ENCODE measurements at places on chromosomes 12 and 14.
A peak's percentile ranks its signal among the peaks of the same experiment; 100 is the strongest.

DNA sequence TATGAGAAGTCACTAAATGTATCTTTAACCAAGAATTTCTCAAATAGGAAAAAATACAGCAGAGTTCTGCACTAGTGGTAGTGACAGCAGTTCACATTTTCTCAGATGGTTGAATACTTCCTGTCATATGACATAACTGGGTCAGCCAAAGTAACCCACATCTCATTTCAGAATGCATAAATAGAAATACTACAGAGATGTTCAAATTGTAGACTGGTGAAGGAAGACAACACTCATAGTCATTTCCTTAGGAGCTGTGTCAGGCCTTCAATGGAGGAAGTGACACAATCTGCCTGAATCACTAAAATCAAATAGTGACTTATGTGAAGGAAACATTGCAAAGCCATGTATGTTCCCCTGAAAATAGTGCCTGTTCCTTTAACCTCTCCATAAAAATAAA, 32.4 kb downstream of the FERMT2 start:
- H3K4me1 ChIP-seq = peaks cover 5% of the 10 kb centered on the region
- peak overlapping the region; percentile 88 for H3K27ac ChIP-seq
- DNase-seq = no peak
- H3K36me3 ChIP-seq = no peaks in the 10 kb centered on the region
- peak overlapping the region; percentile 2 for H3K4me3 ChIP-seq
- H3K27me3 ChIP-seq = no peaks in the 10 kb centered on the region

- no peak overlapping the region for H3K27ac ChIP-seq
- no peaks in the 10 kb centered on the region for H3K27me3 ChIP-seq
- H3K4me3 ChIP-seq = no peak overlapping the region
- H3K4me1 ChIP-seq = no peaks in the 10 kb centered on the region
- DNase-seq = no peak
Observed at GRCh38 chr12:118033323-118033722, 16.8 kb downstream of the RFC5 start.

- no peaks in the 10 kb centered on the region for H3K36me3 ChIP-seq
- no peak for DNase-seq
- H3K4me1 ChIP-seq = no peaks in the 10 kb centered on the region
- H3K27me3 ChIP-seq = no peaks in the 10 kb centered on the region
- no peak overlapping the region for H3K27ac ChIP-seq
- no peak overlapping the region for H3K4me3 ChIP-seq
Observed at GRCh38 chr12:30164382-30165318, 380.9 kb upstream of the TMTC1 start.

- H3K27me3 ChIP-seq = peaks cover 11% of the 10 kb centered on the region
- H3K27ac ChIP-seq = no peak overlapping the region
- H3K36me3 ChIP-seq = no peaks in the 10 kb centered on the region
- no peak for DNase-seq
Observed at GRCh38 chr12:5305425-5305824, 126.5 kb upstream of the NTF3 start.

- H3K4me3 ChIP-seq = no peak overlapping the region
- H3K27ac ChIP-seq = no peak overlapping the region
- no peaks in the 10 kb centered on the region for H3K27me3 ChIP-seq
- no peaks in the 10 kb centered on the region for H3K4me1 ChIP-seq
- H3K36me3 ChIP-seq = peaks cover 13% of the 10 kb centered on the region
Observed at GRCh38 chr12:131912518-131913274, 16.4 kb upstream of the PUS1 start.

DNA sequence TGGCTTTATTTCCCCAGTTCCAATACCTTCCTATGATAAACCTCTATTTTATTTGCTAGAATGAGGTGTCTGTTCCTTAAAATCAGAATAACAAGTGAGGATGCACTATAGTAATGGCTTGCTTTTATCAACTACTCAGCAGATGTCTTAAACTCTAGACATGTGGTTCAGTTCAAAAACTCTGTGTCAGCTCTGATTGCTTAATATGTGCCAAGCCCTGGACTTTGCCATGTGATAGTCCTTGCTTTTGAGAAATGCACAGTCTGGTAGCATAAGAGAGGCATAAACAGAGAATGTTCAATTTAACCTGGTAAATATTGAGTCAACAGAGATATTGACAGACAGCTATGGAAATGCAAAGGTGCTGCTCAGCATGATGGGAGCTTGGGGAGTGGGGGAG, 254.8 kb downstream of the PDZRN4 start:
- H3K27ac ChIP-seq = no peak overlapping the region
- no peaks in the 10 kb centered on the region for H3K4me1 ChIP-seq
- no peak overlapping the region for H3K4me3 ChIP-seq
- no peaks in the 10 kb centered on the region for H3K36me3 ChIP-seq
- DNase-seq = no peak

DNA sequence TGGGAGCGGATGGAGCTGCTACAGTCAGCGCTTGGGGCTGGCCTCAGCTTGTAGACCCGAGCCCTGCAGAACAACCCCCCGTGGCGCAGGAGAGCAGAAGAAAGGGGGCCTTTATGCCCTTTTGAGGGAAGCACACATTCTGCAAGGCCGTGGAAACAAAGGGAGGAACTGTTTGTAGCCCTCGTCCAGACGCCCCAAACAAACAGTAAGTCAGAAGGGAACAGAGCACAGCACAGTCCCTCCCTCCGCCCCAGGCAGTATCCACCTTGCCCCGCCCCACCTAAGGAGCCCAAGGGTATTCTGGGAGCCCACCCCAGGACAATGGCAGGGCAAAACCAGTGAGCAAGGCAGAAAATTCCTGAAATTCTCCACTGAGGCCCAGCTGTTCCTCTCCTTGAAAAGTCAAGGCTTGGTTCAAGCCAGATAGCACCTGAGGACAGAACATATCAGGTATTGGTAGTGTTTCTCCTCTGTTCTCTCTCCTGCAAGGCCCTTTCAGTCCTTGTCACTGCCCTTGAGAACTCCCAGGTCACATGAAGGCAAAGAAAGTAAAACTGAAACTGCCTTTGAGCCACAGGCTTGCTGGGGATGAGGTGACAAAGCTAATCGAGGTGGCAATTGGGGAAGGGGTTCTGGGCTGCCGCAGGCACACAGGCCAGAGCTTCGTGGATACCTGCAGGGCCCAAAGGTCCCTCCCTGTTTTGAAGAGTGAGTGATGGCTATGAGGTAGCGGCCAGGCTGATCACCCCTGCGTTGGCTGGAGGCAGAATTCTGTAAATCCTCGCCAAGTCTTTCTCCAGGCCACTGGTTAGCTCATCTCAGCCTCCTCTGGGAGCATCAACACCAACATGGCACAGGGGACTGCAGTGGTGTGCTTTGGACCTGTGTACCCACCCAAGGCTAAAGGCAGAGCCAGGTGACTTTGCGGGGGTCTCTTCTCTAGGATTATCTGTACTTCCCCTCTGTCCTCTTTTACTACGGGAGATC, 499 bp downstream of the DGLUCY start:
- H3K27ac ChIP-seq = peak overlapping the region; percentile 98
- H3K4me3 ChIP-seq = peak overlapping the region; percentile 92
- H3K36me3 ChIP-seq = no peaks in the 10 kb centered on the region
- no peaks in the 10 kb centered on the region for H3K27me3 ChIP-seq

DNA sequence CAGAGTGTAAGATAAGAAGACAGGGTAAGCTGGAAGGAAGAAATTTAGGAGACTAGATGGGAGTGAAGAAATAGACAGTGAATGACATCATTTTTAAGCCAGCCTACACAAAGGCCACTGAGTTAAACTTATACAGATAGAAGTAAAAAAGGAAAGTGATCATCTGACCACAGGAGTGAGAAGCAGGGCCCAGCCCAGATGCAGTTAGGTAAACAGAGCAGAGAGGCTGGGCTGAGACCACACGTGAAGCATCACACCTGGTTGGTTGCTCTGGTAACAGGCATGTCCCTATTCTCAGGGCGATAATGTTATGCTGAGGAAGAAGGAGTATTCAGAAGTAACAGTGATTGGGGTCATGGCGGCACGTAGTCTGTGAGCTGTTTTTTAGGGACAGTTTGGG, 1079.4 kb downstream of the AACS start:
- no peak overlapping the region for H3K27ac ChIP-seq
- no peaks in the 10 kb centered on the region for H3K36me3 ChIP-seq
- no peaks in the 10 kb centered on the region for H3K27me3 ChIP-seq
- no peaks in the 10 kb centered on the region for H3K4me1 ChIP-seq
- H3K4me3 ChIP-seq = no peak overlapping the region

GRCh38 chr14:46717211-46717610, 65.6 kb upstream of the RPL10L start:
- no peaks in the 10 kb centered on the region for H3K4me1 ChIP-seq
- H3K4me3 ChIP-seq = no peak overlapping the region
- DNase-seq = no peak

GRCh38 chr12:31235868-31236395, 90.0 kb downstream of the SINHCAF start:
- H3K36me3 ChIP-seq = no peaks in the 10 kb centered on the region
- H3K27ac ChIP-seq = no peak overlapping the region
- peaks cover 5% of the 10 kb centered on the region for H3K4me1 ChIP-seq

DNA sequence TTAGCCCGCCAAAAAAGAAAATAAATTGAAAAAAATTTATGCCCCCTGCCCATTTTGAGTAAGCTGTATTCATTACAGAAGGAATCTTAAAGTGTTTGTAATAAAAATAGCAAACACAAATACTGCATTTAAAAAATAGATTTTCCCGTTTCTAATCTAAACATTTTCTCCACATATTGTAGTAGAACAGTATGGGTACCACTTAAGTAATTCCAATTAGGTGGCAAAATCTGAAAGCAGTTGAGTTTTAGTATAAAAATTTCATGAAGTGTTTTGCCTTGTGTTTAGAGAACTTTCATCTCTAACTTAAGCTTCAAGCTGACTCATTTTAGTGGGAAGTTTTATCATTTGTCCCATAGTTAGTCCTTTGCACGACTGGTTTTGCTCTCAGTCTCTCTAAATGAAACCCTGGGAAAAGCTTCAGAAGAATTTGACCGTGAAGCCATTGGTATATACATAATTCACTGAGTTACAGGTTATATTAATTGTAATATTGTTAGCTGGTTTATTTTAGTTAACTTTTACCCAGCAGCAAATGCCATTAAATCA, 214.6 kb downstream of the ERC1 start:
- peaks cover 7% of the 10 kb centered on the region for H3K4me1 ChIP-seq
- H3K4me3 ChIP-seq = no peak overlapping the region
- no peaks in the 10 kb centered on the region for H3K36me3 ChIP-seq
- DNase-seq = no peak
- no peak overlapping the region for H3K27ac ChIP-seq
- H3K27me3 ChIP-seq = no peaks in the 10 kb centered on the region

DNA sequence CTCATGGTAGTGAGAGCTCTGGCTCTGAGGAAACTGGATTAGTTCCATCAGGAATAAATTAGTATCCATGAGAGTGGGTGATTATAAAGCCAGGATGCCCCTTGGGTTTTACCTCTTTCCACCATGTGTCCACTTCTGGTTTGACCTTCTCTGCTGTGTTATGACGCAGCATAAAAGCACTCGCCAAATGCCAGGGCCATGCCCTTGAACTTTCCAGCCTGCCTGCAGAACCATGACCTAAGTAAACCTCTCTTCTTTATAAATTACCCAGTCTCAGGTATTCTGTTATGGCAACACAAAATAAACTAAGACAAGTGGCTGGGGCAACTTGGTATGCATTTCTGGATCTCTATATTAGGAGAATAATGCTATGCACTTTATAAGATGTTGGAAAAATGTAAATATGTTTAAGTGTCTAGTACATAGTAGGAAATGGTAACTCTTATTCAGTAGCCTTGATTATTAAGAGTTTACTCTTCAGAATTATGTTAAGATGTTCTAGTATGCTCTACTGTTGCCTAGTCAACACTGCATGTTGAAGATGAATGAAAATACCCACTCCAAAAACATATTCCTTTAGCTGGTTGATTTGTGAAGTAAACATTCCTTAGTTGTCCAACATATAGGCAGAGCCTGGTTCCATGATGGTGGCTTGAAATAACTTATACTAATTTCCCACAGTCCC, 455.6 kb upstream of the TMPO start:
- no peak for DNase-seq
- H3K4me1 ChIP-seq = no peaks in the 10 kb centered on the region
- peaks cover 1% of the 10 kb centered on the region for H3K27me3 ChIP-seq

DNA sequence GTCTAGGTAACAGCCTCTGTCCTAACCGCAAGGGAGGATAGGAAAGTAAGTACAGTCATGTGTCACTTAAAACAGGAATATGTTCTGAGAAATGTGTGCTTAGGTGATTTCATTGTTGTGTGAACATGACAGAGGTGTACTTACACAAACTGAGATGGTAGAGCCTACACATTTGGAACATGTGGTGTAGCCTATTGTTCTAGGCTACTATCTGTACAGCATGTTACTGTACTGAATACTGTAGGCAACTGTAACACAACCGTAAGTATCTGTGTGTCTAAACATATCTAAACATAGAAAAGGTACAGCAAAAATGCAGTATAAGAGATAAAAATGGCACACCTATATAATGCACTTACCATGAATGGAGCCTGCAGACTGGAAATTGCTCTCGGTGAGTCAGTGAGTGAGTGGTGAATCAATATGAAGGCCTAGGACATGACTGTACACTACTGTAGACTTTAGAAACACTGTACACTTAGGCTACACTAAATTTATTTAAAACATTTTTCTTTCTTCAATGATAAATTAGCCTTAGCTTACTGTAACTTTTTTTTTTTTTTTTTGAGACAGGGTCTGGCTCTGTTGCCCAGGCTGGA, 13.2 kb upstream of the MDM2 start:
- no peaks in the 10 kb centered on the region for H3K27me3 ChIP-seq
- H3K36me3 ChIP-seq = no peaks in the 10 kb centered on the region
- DNase-seq = no peak
- H3K27ac ChIP-seq = no peak overlapping the region
- H3K4me3 ChIP-seq = no peak overlapping the region
- H3K4me1 ChIP-seq = peaks cover 4% of the 10 kb centered on the region

GRCh38 chr12:3631759-3632158, 121.2 kb downstream of the CRACR2A start:
- no peak for DNase-seq
- H3K36me3 ChIP-seq = peaks cover 61% of the 10 kb centered on the region
- no peaks in the 10 kb centered on the region for H3K4me1 ChIP-seq

GRCh38 chr14:100268591-100269207, 29.8 kb downstream of the YY1 start:
- H3K4me1 ChIP-seq = peaks cover 66% of the 10 kb centered on the region
- H3K27ac ChIP-seq = no peak overlapping the region
- no peak for DNase-seq
- H3K27me3 ChIP-seq = no peaks in the 10 kb centered on the region
- peaks cover 6% of the 10 kb centered on the region for H3K36me3 ChIP-seq
- no peak overlapping the region for H3K4me3 ChIP-seq
